ENCODE measurements at places on chromosomes 2 and 18.

- no peak for DNase-seq
These were observed 126.0 kb upstream of the ACVR2A start for GRCh38 chr2:147718831-147719230.

DNA sequence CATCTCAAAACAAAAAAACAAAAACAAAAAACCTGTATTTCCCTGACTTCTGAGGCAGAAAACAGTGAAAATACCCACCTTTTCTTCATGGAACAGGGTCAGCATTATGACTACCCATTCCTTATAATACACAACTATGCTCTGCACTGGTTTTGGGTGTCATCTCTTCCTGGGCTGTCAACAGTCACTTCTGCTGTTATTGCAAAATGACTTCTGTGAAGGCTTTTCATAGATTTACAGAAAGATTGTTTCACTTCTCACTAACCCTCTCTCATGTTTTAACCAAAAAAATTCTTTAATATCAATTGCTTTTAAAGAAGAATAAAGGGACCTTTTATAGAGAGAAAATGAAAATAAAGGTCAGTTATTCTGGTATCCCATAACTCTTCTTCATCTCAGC, 26.5 kb upstream of the PIK3C3 start:
- DNase-seq = no peak

GRCh38 chr2:156790343-156791037, 354.3 kb downstream of the GPD2 start:
- no peak for DNase-seq

DNA sequence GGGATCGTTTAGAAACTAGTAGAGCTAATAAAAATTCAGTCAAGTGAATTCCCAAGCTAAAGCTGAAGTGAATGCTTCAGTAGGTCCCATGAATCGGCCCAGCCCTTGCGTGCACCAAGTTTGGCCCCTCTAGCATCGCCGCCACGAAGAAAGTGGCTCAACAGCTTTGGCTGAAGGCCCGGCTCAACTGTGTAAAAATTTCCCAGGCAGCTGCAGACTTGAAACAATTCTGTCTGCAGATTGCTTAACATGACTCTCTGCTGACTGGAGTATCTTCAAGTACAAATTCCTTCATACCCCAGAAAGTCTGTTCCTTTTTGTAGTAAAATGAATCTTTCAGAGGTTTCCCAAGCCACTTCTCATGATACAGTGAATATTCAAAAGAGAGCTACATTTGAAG, 32.7 kb downstream of the ALMS1 start:
- no peak for DNase-seq

GRCh38 chr2:218746470-218746795, 35.5 kb upstream of the CYP27A1 start:
- no peak for DNase-seq

DNA sequence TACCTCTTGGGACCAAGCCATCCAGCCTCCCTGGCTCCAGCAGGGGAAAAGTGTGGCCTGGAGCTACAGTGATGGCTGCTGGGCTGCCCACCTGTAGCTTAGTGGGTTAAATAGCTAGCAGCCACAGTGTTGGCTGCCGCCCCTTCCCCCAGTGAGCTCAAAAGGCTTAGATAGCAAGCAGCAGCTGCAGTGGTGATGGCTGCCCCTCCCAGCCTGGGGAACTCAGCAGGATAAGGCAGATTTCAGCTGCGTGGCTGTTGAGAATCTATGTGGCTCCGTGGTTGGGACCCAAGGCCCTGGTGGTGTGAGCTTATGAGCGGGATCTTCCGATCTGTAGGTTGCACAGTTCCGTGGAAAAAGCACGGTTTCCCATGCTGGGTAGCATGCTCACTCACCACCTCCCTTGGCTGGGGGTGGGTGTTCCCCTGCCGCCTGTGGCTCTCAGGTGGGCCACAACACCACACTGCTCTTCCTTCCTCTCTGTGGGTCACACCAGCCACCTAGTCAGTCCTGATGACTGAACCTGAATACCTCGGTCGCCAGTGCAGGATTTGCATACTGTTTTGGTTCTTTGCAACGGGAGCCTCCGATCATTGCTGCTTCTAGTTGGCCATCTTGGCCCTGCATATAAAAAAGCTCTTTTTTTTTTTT, 946.5 kb upstream of the FAM98A start:
- DNase-seq = no peak

- DNase-seq = no peak
These were observed 16.9 kb downstream of the PSTPIP2 start for GRCh38 chr18:46054956-46055837.

DNA sequence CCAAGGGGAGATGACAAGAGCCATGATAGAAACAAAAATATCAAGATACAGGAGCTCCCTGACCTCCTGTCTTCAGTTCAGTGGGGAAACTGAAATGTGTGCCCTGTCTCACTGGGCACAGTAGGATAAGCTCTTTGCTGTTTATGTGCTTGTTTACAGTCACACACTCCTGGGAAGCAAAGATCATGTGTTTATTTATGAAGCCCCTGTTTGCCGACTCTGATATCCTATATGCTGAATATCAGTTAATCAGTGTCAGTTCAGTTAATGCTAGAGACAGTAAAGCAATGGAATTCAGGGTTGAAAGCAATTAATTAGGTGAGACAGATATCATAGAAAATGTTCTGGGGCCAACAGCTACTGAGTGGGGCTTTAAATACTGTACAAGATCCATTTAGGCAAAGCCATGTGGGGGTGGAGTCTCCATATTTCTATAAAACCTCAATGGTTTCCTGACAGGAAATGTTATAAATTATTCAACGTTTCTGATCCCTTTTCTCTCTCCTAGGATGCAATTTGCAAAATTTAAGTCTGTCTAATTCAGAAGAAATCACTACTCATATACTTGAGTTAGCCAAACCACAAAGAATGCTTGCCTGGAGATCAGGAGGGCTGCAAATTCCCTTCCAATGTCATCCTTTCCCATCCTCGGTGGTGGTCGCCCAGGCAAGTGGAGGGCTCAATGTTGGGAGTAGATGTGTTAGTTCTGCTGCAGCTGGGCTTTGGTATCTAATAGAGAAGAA, 551.3 kb downstream of the CMPK2 start:
- DNase-seq = no peak

DNA sequence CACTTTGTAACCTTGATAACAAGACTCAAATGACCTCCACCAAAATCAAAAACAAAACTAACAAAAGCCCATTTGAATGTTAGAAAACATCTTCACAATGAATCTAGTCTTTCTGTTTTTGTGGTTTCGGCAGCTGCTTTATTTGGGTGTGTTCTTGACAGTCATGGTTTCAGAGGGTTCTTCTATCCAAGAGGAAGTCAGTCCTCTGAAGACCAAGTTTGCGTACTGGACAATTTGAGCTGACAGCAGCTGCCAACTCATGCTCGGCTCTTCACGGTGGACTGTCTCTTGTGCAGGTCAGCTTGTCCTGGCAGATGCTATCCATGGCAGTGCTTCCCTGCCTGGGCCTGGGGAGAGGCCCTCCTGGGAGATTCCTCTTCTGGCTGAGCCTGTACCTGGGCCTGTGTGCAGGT, 91.0 kb downstream of the TMEM17 start:
- no peak for DNase-seq

GRCh38 chr18:39604836-39605235, 2039.2 kb upstream of the CELF4 start:
- DNase-seq = no peak

DNA sequence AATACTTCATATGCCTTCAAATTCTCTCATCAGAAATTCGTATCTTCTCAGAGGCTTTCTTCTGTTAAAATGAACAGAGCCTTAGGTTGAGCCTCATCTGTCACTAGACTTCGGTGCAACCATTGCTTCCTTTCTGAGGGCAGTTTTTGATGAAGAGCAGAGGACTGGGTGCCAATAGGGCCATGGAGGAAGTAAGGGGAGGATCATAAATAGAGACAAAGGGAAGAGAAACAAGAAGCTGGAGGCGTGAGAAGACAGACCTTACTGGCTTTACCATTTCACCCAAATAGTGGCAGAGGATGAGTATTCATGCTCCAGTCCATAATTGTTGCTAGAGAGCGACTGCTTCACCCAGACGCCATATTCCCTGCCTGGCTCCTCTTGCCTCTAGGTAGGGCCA, 215.6 kb upstream of the PKDCC start:
- DNase-seq = no peak

All from caudate nucleus (tissue), 63 donors.